ENCODE measurements at places on chromosomes 3 and 15. TPM values are rescaled to one million over a fixed set of nuclear protein-coding genes. Genes with fewer than 3 reads are reported as not detected.

Gene ZPLD1
- total RNA-seq = 0.05 TPM

Gene CHP1
- total RNA-seq = 67.2 TPM

Gene OIP5
- 13.8 TPM for total RNA-seq

Gene IL5RA
- total RNA-seq = not detected

Gene MYZAP
- total RNA-seq = 0.74 TPM

Gene DUOXA2
- not detected for total RNA-seq

Gene TM4SF18
- 39.5 TPM for total RNA-seq

Gene NOX5
- total RNA-seq = 0.41 TPM

Gene PLD1
- 10.1 TPM for total RNA-seq

Gene PARP15
- not detected for total RNA-seq

Gene UROC1
- total RNA-seq = not detected

Gene SNX22
- total RNA-seq = 0.90 TPM

Gene NKIRAS1
- total RNA-seq = 10.1 TPM

Gene CHRNA3
- total RNA-seq = 0.20 TPM

Gene KBTBD13
- not detected for total RNA-seq

Gene SNURF
- 8.4 TPM for total RNA-seq

Gene WDR93
- 0.64 TPM for total RNA-seq

Gene TRANK1
- total RNA-seq = 1.4 TPM

Measured in A549 treated with ZK216348 at 1 μM for 4 hours (cell line).